ENCODE measurements at places on chromosomes 11 and 22. TPM values are rescaled to one million over a fixed set of nuclear protein-coding genes. Genes with fewer than 3 reads are reported as not detected.
A peak's percentile ranks its signal among the peaks of the same experiment; 100 is the strongest.

DNA sequence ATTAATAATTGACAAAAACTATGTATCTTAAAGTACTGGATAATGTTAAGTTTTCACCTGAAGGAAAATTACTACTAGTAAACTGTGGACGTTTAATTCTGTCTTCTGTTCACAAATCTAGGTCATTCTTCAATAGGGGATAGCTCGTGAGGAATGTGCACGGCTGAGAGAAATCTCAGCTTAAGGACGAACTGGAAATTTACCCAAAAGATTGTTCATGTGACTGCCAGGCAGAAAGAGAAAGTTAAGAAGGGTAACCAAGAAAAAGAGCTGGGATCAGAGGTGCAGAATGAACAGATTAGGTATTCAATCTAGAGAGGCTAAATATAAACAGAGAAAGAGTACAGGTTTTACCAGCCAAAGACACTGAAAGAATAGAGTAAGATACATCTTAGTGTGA lies 245.3 kb downstream of the CASP12 start:
- DNase-seq, result no peak

- DNase-seq, result no peak
Observed at GRCh38 chr11:65410936-65411680, 11.5 kb upstream of the NEAT1 start.

GRCh38 chr11:117328375-117329010 lies 839 bp downstream of the CEP164 start:
- no peak for DNase-seq

GRCh38 chr11:128236506-128237498 lies 350.6 kb downstream of the ETS1 start:
- no peak for DNase-seq

Gene COMT
- total RNA-seq, result 118 TPM

DNA sequence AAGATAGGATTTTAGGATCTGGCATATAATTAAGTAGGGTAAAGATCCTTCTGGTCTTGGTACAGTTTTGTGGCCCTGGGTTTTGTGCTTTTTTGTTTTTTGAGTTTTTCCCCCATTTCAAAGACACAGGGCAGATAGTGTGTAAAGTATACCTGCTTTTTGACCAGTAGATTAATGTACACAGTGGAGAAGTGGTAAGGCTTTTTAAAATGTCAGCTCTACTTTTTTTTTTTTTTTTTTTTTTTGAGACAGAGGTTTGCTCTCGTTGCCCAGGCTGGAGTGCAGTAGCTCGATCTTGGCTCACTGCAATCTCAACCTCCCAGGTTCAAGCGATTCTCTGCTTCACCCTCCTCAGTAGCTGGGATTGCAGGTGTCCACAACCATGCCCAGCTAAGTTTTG lies 4.0 kb downstream of the EP300 start:
- no peak for DNase-seq

DNA sequence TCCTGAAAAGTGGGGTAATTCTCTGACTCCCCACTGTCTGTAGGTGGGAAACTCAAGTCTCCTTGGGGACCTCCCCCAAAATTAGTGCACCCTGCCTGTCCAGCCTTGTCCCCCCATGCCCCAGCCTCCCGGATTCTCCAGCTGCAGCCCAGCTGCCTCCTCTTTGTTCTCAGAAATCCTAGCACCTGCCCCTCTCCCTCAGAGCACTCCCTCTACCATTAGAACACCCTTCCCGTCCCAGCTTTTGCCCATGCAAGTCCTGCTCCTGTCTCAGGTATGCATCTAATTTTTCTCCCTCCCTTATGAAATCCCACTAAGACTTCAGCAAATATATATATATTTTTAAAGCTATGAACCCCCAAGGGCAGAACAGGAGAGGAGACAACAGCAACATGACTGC lies 37.3 kb downstream of the LRFN4 start:
- no peak for DNase-seq

DNA sequence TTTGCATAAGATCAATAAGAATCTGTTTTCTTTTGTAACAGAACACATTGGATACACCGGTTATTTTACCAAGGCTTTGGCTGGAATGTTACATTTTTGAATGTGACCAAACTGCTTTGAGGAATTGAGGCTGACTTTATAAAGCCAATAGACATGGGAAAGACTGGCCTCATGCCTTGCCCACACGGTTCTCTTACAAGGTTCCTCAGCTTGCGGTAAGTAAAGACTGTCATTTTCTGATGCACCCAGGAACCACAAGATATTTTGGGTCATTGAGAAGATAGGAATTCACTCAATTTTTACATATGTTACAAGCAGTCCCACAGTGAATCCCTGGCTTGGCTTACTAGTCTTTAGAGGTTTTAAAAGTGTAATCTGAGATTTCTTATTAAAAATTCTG lies 23.9 kb downstream of the OR10A6 start:
- no peak for DNase-seq

Gene ZNRD2
- 32.0 TPM for total RNA-seq

Gene OR4A16
- total RNA-seq, result not detected

Gene FXYD6
- total RNA-seq, result 62.7 TPM

GRCh38 chr11:113387605-113388211 lies at the start of gene ANKK1:
TSS of gene ANKK1 (plus strand) at chr11:113387779. CDS start at chr11:113387885, 106 bp downstream.
- peak; percentile 47 for DNase-seq

Measured in kidney (tissue), 22 donors.